ENCODE measurements at places on chromosomes 5 and 9.

DNA sequence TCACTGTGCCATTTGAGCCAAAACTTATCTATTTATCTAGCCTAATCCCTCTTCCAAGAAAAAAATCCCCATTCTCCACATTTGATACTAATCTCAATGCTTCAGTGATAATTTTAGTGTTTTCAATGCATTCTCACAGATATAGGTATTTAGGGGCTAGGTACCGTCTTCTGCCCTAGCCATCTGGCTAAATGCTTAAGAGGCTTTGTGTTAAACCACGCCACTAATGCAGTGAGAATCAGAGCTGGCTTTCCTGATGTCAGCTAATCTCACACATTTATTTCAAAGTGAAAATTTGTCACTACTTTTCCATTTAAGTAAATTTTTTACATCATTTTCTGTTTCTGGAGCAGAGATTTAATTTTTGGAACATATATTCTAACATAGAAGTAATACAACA is 479.7 kb downstream of the MAN2A1 start:
- DNase-seq, result no peak

DNA sequence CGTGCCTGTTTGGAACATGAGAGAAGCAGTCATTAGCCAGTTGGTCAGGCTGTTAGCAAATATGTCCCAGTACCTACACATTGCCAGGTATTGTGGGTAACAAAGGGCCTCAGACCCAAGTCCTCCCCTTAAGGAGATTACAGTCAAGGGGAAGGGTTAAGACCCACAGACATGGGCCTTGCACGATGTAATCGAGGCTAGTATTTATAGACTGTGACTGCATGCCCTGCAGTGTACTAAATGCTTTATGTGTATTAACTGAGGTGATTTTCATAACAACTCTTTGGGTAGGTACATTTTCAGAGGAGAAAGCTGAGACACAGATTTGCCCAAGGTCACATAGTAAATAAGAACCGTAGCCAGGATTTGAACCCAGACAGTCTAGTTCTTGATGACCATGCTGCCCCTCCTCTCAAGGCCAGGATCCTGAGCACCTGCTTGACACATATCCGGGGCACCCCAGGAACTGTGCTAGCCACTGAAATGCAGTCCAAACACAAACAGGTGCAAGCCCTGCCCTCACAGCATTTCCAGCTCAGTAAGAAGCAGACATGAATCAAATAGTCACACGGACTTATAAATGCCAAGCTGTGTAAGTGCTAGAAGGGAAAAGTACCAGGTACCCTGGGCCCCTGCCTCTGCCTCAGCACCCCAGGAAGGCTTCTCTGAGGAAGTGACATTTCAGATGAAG is 32.0 kb upstream of the GRPEL2 start:
- no peak for DNase-seq

GRCh38 chr9:81898851-81899250 is 29.4 kb upstream of the SPATA31D4 start:
- no peak for DNase-seq

GRCh38 chr9:82369251-82369945 is 380.8 kb downstream of the SPATA31D1 start:
- no peak for DNase-seq

- no peak for DNase-seq
Observed at GRCh38 chr5:138408023-138408422, 30.8 kb upstream of the REEP2 start.

DNA sequence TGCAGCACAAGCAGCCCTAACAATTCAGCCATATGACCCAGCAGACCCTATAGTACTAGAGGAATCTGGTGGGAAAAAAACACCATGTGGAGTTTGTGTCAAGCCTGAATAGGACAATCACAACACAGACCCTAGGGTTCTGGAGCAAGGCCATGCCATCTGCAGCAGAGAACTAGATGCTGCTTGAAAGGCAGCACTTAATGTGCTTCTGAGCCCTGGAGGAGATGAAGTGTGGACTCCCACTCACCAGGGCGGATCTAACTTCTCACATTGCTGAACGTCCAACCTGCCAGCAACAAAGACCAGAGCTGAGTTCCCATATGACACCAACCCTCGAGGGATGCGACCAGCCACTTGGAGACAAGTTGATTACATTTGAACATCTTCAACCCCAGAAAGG is 43.2 kb downstream of the GABBR2 start:
- no peak for DNase-seq

DNA sequence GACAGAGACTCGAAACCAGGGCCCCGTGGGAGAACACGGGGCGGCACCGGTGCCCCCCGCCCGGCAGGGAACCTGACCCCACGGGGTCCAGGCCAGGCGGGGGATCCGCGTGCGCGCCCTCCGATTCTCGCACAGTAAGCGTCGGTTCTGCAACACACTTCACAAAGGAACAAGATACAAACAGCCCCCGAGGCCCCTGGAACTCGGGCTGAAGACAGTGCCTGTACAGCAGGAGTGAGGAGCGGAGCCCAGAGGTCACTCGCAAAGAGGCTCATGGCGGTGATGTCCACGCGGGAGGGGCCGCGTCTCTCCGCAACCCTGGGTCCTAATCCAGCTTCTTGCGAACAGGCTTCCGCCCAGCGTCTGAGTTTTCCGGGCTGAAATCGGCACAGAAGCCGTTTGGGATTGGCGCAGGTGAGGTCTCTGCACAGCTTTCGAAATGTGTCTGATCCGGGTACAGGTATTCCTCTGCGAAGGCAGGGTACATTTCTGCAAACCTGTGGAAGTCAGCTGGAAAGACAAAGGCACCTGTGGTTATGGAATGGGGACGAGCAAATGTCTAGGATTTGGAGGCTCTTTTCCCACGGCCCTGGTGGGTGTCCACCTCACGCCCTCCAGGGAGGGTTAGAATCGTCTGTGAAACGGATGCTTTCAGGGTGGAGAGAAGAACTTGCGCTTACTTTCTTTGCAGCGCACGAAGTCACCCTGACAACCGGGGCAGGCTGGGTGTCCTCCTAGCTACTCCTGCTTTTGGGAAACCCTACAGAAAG is 18.3 kb upstream of the SLC6A3 start:
- DNase-seq, result no peak

- peak; percentile 96 for DNase-seq
Observed at GRCh38 chr5:73115399-73116051, 4.8 kb upstream of the TMEM171 start.

DNA sequence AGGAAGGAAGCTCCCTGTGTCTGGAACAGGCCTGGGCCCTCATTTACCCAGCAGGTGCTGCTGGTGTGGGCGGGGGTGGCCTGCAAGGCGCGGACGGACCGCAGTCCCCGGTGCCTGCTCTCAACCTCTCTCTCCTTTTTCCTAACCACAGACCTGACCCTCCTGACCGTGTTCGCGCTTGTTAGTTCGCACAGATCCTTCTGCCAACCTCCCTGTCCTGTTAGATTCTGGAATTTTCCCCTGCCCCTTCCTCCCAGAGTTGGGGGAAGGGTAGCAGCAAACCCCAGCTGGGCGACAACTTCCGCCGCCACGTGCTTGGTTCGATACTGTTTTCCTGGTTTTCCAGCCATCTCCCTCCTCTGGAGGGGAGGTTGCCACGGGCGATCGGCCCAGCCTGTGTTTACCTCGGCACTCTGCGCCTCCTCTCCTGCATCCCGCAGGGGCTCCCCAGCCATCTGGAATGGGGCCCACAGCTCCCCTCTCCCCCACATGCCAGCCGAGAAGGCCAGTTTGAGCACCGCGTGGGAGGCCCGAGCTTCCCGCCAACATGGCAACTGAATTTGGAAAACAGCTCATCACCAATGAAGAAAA is 70.8 kb upstream of the UNC5A start:
- DNase-seq, result no peak

GRCh38 chr5:160843240-160843639 is 8.8 kb downstream of the ATP10B start:
- no peak for DNase-seq

- no peak for DNase-seq
Observed at GRCh38 chr5:58933891-58934628, 351.2 kb downstream of the RAB3C start.

GRCh38 chr5:111116550-111116949 is 24.4 kb downstream of the WDR36 start:
- DNase-seq, result no peak

GRCh38 chr5:40288800-40289485 is 390.8 kb upstream of the PTGER4 start:
- DNase-seq, result no peak

DNA sequence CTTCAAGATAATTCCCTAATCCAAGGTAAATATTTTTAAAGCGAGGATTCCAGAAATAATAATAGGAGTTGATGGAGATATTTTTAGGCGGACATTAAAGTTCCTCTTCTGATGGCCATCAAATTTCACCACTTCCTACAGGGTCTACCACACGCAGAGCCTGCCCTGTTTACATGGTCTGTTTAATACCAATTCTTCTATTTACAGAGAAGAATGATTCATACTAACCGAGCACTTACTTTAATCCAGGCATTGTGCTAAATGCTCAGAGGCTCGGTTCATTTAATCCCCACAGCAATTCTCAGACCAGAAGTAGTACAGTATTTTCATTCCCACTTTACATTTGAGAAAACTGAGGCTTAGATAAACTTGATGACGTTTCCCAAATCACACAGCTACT is 3.0 kb upstream of the ITGA1 start:
- DNase-seq, result no peak

- DNase-seq, result peak; percentile 7
Observed at GRCh38 chr9:12425878-12426864, 267.0 kb upstream of the TYRP1 start.

- DNase-seq, result peak; percentile 51
Observed at GRCh38 chr9:130235558-130236435, 29.8 kb upstream of the HMCN2 start.

DNA sequence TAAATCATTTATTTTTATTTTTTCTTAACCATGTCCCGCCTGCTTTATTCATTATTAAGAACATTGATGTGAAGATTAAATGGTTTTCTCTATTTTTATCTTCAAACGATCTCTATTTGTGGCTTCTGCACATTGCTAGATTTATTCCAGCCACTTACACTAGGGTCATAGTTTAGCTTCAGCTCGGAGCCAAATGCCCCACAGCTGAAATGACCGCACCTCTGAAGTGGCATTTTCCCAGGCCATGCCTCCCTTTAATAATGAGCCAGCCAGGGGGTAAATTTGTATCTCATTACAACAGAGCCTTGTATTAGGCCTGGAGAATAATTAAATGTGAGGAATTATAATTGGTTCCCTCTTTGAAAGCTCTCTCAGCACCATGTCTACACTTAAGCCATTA is 89.4 kb downstream of the DOCK8 start:
- DNase-seq, result no peak

GRCh38 chr5:75558981-75559632 is 47.4 kb downstream of the POLK start:
- peak; percentile 5 for DNase-seq
